NCI-H1417 (cell line): ENCODE measurements at places on chromosomes 2 and 18.
A peak's percentile ranks its signal among the peaks of the same experiment; 100 is the strongest.

- peak; percentile 30 for DNase-seq
Observed at GRCh38 chr2:12014088-12014960, 267.9 kb downstream of the LPIN1 start.

GRCh38 chr18:22559414-22560274 lies 141.9 kb upstream of the CTAGE1 start:
- no peak for DNase-seq

DNA sequence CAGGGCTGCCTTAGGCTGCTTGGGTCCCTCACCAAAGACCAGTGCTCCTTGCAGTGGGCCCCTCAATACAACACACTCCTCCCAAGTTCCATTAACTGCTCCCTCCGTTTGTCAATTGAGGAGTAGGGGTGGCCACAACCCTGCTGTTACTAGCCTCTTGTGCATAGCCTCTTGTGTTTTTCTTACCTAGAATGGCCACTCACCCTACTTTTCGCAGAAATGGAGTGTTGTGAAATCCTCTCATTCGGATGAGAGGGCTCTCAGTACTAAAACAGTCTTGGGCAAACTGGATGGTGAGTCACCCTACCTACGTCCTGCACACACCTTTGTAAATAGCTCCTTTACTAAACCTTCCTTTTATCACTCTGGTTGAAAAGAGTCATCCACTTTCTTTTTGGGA lies 253.9 kb downstream of the OSR1 start:
- no peak for DNase-seq

DNA sequence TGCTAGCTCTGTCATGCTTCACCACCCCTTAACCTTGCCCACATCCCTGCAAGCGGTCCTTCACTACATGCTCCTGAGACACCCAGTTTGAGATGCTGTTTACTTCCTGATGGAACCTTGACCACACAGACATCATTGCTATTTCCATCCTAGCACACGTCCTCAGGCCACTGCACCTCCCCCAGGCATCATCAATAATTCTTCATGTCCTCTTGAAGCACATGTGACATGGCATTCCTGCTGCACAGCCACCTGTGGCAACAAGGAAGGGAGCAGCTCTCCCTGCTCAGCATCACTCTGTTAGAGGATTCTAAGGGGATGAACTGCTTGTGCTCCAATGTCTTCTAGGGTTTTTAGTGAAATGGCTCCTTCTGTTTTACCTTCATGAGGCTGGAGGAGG lies 26.1 kb upstream of the ST3GAL5 start:
- DNase-seq = peak; percentile 50

DNA sequence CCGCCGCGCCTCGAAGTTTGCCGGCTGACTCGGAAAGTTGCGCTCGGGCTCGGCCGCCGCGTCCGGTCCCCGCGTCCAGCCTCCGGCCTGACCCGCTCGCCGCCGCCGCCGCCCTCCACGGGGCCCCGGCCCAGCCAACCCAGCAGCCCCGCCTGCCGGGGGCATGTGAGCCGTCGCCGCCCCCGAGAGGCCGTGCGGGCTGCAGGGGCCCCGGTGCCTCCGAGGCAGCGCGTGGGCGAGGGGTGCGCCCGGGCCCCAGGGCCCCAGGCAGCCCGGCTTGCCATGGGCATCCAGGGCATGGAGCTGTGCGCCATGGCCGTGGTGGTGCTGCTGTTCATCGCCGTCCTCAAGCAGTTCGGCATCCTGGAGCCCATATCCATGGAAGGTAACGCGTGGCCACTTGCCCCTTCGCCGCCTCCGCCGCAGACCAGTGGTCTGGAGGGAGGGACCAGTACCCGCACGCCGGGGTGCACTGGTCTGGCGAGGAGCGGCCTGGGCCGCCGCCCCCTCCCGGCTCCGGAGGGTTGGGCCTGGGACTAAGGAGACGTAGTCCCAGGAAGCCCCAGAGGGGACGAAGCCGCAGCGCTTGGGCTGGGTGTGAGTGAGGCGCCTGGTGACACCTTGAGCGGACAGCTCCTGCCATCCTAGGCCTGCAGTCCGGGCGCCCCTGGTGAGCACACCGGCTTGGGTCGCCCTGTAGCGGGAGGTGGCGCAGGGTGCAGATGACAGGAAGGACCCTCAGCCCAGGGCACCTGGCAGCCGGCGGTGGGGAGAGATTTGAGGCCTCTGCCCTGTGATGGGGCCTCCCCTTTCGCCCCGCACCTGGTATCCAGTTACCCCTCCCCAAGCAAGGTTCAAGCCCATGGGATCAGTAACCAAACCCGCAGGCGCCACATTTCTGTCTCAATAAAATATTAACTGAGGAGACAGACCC lies 49.9 kb downstream of the KCNIP3 start:
- DNase-seq = no peak

- no peak for DNase-seq
Observed at GRCh38 chr18:45730832-45731575, 7.0 kb downstream of the SLC14A1 start.

DNA sequence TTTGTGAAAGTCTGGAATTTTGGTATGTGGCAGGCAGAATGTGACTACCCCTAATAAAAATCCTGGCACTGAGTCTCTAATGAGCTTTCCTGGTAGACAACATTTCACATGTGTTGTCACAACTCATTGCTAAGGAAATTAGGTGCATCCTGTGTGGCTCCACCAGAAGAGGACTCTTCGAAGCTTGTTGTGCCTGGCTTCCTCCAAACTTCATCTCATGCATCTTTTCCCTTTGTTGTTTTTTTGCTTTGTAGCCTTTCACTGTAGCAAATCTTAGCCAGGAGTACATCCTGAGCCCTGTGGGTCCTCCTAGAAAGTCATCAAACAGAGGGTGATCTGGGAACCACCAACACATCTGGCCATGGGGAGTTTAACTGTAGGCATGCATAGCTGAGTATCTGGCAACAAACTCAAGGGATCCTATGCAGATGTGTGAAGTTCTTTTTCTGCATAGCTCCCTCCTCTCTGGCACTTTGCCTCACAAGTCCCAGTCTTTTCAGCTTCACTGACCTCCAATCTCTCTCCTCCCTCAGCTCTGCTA lies 42.1 kb upstream of the SERTAD2 start:
- DNase-seq = no peak

- no peak for DNase-seq
Observed at GRCh38 chr18:11932393-11932792, 24.3 kb upstream of the MPPE1 start.

DNA sequence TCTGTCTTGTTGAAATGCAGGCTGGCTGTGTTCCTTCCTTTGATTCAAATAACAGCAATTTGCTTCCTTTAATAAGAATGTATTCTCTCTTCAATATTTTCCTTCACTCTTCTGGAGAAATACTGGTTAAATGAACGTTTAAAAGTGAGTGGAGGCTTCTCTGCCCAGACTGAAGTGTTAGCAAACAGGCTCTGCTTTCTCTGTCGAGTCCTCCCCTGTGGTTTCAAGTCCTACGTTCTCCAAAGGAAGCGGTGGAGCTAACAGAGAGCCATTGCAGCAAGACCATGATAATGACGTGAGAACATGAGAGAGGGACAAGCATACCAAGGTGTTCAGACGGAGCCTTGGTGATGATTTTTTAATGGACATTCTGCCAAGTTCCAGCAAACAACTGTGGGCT lies 26.2 kb upstream of the PID1 start:
- peak; percentile 13 for DNase-seq

DNA sequence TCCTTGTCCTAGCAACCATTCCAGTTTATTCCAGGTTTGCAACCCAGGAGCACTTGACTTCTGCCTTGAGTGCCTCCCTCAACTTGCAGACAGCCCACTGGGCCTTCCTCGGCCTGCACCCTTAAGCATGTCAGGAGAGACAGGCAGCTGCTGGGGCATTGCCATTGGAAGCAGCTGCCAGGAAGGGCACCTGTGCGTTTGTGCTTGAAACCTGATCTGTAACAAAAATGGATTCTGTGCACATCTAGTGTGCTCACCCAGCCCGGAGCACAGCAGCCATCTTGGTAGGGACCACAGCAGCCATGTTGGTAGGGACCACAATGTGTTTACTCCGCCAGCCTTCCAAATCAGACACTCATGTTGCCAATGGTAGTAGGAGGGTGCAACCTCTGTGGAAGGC lies 44.3 kb upstream of the GLI2 start:
- no peak for DNase-seq

GRCh38 chr18:26432651-26433424 lies 115.5 kb downstream of the KCTD1 start:
- no peak for DNase-seq

DNA sequence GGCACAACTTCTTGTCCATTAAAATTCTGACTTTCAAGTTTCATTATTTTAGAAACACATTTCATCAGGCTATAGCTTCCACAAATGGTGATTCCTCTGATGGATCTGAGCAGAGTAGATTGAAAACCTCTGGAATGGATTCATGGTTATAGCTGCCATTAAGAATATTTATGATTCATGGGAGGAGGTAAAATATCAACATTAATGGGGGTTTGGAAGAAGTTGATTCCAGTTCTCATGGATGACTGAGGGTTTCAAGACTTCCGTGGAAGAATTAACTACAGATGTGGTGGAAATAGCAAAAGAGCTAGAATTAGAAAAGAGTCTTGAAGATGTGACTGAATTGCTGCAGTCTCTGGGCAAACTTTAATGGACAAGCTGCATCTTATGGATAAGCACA lies 797.4 kb downstream of the SUCLG1 start:
- no peak for DNase-seq

DNA sequence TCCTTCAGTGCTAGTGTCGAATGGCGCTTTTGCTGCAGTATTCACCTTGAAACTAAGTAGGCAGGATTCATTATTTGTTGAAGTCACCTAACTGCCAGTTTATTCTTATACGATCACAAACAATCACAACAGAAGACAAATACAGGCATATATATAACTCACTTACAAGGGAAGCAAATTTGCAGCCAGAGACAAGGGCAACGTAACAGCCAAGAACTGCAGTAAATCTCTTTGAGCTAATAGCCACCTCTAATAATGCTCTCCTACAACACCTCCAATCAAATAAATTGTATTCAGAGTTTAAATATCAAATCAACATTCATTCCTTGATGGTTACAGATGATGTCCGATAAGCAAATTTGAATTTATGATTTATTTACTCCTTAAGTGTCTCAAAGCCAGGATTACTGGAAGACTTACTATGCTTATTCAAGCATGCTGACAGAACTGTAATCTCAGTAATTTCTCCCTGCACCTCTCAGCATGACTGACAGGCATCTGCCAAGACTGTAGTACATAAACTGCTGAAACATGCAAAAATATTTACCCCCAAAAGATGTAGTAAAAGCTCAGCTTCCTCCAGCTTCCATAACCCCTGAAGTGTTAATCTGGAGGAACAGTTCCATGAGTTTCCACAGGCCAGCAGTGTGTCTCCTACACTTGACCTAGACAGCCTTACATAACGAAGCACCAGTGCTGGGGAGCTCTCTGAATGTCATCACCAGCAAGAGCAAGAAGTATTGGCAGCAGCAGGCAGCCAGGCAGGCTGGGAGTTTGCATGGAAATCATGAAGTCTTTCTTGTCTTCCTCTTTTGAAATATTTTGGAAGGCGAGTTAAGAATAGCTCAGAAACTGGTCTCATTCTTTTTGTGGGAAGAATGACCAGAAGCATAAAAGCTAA lies 20.9 kb upstream of the SCN1A start:
- no peak for DNase-seq
